ENCODE measurements at places on chromosomes 11 and 22.

- DNase-seq, result peak; percentile 8
Measured at GRCh38 chr11:2074266-2074825, 64.8 kb downstream of the IGF2 start.

DNA sequence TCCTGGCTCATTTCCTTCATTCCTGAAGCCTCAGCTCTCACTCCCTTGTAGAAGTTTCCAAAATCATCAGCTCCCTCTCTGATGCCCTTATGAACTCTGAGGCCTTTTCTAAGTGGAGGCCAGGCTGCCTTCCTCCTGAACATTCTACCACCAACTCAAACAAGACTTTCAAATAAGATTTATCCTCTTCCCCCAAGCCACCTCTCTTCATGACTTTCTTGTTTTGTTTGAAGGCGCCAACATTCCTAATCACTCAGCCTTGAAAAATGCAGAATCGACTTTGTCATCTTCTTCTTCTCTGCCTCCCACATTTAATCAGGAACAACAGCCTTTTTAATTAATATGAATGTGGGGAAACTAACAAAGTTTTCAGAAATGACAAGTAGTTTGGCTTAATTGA is 927.9 kb downstream of the OPCML start:
- no peak for DNase-seq

DNA sequence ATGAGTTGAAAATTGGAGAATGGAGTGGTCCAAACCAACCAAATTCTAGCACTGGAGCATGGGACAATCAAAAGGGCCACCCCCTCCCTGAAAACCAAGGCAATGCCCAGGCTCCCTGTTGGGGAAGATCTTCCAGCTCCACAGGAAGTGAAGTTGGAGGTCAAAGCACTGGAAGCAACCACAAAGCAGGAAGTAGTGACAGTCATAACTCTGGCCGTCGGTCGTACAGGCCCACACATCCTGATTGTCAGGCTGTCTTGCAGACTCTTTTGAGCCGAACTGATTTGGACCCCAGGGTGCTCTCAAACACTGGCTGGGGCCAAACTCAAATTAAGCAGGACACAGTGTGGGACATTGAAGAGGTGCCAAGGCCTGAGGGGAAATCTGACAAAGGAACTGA is 80.5 kb upstream of the ADSL start:
- no peak for DNase-seq

- DNase-seq, result no peak
Measured at GRCh38 chr11:79413268-79413667, 27.6 kb downstream of the TENM4 start.

DNA sequence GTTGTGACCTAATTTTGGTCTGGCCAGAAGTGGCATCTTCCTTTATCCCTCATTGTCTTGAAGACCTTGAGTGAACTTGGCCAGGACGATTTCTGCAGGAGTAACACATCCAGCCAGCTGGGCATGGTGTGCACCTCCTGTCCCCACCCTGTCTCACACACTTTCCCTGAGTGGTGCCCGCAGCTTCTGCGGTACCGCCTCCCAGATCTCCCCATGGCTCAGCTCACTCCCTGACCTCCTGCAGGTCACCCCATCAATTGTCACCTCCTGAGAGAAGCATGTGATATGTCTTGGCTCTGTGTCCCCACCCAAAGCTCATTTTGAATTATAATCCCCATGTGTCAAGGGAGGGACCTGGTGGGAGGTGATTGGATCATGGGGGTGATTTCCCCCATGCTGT is 50.2 kb upstream of the TP53I11 start:
- DNase-seq, result no peak

DNA sequence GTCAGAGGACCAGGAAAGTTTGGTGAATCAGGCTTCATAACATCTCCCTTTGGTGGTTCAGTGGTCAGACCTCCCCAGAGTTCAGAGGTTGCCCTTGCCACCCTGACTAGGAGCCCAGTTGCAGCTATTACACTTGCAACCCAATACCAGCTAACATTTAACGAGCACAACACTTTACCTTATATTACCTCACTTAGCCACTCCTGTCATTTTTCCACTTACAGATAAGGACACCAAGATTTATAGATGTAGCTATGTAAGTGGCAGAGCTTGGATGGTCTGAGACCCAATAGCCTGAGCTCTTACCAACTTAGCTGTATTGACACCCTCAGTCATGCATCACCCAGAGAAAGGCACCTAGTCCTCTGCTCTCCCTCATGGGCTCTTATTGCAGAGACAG is 234.7 kb downstream of the INSC start:
- no peak for DNase-seq

- DNase-seq, result no peak
Measured at GRCh38 chr11:126904520-126904919, 96.0 kb downstream of the KIRREL3 start.

- no peak for DNase-seq
Measured at GRCh38 chr22:25602916-25603315, 38.4 kb downstream of the GRK3 start.

GRCh38 chr11:120775986-120776951 is 247.6 kb upstream of the TBCEL start:
- no peak for DNase-seq

DNA sequence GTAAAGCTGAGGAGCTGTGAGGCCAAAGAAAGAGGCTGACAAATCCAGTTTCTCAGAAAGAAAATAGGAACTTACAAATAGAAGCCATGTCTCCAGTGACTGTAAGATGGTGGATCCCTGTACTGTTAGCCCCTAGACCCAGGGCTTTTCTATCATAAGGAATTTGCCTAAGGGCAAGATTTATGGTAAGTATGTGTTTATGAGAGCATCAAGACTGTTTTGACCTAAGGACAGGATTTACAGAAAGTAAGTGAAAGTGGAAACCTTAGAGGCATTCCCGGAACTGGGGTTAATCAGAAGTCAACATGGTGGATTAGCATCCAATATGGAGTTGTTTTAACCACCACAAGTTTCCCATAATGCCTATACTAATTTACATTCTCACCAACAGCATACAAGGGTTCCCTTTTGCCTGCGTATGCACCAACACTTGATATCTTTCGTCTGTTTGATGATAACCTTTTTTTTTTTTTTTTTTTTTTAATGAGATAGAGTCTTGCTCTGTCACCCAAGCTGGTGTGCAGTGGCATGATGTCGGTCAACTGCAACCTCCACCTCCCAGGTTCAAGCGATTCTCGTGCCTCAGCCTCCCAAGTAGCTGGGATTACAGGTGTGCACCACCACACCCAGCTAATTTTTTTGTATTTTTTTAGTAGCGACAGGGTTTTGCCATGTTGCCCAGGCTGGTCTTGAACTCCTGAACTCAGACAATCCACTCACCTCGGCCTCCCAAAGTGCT is 40.2 kb downstream of the BIRC2 start:
- DNase-seq, result no peak

GRCh38 chr11:23097891-23098290 is 237.6 kb upstream of the CCDC179 start:
- DNase-seq, result no peak

Data from hematopoietic multipotent progenitor cell treated with erythropoietin and hydrocortisone succinate and interleukin-3 and kit ligand, for 8 days (in vitro differentiated cells).